ENCODE measurements at places on chromosomes 6 and 20.

GRCh38 chr20:8457978-8458377 lies 325.9 kb downstream of the PLCB1 start:
- DNase-seq, result no peak

- no peak for DNase-seq
Measured at GRCh38 chr20:3775457-3776108, 5.7 kb downstream of the SPEF1 start.

DNA sequence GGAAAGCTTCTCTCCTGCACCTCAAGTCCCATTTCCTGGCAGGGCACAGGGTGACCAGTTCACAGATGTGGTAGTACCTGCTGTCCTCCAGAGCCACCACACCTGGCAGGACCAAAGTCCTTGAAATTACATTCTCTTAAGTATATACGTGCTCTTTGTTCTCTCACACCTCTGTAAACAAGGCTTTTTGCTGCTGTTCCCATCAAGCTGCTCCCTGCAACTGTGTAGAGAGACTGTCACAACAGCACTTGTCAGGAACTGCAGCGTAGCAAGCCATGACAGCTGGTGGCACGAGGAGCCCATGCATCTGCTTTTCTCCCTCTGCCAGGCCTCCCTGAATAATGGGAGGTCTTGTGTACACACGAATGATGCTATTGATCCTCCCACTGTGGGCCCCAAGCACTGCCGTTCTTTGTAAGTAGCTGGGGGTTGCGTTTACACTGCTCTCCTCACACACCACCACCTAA lies 431.8 kb downstream of the CD83 start:
- DNase-seq, result no peak

GRCh38 chr20:59994697-59995122 lies 36.5 kb downstream of the CDH26 start:
- DNase-seq, result no peak

- DNase-seq, result no peak
Measured at GRCh38 chr6:71488186-71488585, 199.6 kb downstream of the OGFRL1 start.

GRCh38 chr6:90643381-90643780 lies 56.5 kb upstream of the MAP3K7 start:
- DNase-seq, result no peak

- DNase-seq, result no peak
Measured at GRCh38 chr6:6006428-6007365, at the start of gene NRN1. NRN1 (minus strand) TSS chr6:6006925; CDS start chr6:6006749, 176 bp downstream.

DNA sequence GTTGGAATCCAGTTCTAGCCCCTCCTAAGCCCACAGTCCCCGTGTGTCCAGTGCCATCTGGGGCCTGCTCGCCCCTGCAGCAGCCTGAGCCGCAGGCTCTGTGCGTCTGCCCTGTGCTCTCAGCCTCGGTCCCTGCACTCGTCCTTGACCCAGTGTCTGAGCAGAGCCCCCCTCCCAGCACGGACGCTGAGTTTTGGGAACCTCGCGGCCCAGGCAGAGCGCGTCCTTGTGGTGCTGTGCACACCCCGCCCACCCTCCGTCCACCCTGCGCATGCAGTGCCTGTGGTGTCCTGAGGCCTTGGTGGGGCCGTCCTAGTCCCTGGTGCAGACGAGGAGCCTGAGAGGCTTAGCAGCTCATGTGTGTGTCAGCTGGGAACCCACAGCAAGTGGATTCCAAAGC lies 31.6 kb downstream of the OSBPL2 start:
- DNase-seq, result no peak

DNA sequence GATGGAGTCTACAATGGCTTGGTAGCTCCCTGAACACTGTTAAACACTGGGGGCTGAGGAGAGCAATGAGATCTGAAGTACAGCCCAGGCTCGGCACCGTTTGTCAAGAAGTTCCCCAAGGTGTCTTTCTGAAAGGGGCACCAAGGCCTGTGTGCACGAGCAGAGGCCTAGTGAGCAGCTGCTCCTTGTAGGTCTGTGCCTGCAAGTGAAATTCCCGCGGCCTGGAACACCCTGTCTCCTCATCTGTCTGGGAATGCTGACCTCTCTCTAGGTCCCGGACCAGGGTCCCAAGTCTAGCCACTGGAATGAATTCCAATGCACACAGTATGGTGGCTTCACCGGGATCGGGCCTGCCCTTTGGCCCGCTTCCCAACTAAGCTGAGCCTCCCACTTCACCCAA lies 134.8 kb downstream of the FOXC1 start:
- DNase-seq, result no peak

GRCh38 chr20:46897328-46897880 lies 2.8 kb downstream of the EYA2 start:
- no peak for DNase-seq

DNA sequence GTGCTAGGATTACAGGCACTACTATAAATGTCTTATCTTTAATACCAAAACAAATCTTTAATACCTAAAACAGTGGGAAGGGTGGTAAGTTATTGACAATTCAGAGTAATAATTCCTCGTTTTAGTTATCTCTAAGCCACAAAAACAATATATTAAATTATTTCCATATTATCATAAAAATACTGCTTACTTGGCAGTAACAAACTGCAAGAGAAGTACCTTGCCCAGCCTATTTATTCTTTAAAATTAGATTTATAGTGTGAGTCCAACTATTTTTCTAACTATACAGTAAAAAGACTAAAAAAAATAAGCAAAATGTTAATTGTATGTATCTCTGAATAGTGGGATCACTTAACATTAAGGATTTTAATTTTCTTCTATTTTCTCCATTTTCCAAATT lies 123.2 kb downstream of the HACE1 start:
- no peak for DNase-seq

- DNase-seq, result no peak
Measured at GRCh38 chr20:12068121-12068520, 150.4 kb downstream of the BTBD3 start.

- DNase-seq, result no peak
Measured at GRCh38 chr20:17878912-17879602, 89.5 kb downstream of the SNX5 start.

GRCh38 chr6:159681191-159681880 lies 11.7 kb downstream of the SOD2 start:
- DNase-seq, result no peak

Measured in vagina (tissue), 2 donors.